ENCODE measurements at places on chromosomes 7 and 10. TPM values are rescaled to one million over a fixed set of nuclear protein-coding genes. Genes with fewer than 3 reads are reported as not detected.

Gene ADAM12
- total RNA-seq, result 16.8 TPM

Gene ACTR3C
- total RNA-seq, result 24.1 TPM

Gene SLC18A2
- not detected for total RNA-seq

- H3K36me3 ChIP-seq, result no peaks in the 10 kb centered on the region
- H3K27me3 ChIP-seq, result peaks cover 6% of the 10 kb centered on the region
- H3K4me3 ChIP-seq, result no peak overlapping the region
- no peak overlapping the region for H3K27ac ChIP-seq
- no peaks in the 10 kb centered on the region for H3K4me1 ChIP-seq
Measured at GRCh38 chr10:27368706-27369105, 128.1 kb upstream of the ACBD5 start.

DNA sequence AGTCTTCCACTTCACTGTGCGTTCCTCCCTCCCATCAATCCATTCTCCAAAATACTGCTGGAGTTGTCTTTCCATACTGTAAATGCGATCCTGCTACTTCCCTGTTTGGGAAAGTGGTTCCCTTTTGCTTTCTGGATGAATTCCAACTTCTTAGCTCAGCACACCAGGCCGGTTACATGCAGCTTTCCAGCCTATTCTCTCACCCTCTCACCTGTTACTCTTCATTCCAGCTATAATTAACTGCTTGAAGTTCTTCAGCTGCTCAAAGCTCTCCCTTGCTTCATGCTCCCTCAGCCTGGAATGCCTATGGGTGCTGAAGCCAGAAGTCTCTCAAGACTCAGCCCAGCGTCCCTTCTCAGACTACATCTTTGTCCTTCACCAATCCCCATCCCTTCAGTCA, 6.0 kb upstream of the ZNRF2 start:
- no peak overlapping the region for H3K27ac ChIP-seq
- H3K4me3 ChIP-seq, result no peak overlapping the region
- no peaks in the 10 kb centered on the region for H3K36me3 ChIP-seq
- no peaks in the 10 kb centered on the region for H3K4me1 ChIP-seq
- no peaks in the 10 kb centered on the region for H3K27me3 ChIP-seq

Gene CLCN1
- not detected for total RNA-seq

DNA sequence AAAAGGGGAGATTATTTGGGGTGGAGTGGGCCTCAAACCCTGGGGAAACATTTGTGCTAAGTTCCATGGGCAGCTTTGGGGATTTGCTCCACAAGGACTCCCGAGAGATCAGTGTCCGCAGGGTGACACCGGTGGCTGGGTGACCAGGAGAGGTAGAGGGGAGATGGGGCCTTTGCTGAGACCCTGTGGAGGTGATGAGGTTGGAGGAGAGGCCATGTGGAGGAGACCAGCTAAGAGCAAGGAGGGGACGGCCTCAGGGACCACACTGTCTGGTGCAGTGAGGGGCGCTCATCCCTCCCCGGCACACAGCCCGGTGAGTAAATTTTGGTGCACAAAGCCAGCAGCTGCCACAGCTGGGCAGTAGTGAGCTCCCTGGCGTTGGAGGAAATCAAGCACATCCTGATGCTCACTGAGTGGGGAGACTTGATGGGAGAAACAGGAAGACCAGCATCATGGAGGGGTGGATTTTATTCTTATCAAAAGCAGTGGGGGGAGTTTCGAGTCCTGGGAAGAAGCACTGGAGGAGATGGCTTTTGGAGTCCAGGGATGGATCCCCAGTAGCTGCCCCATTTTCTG, 20.2 kb upstream of the ELFN1 start:
- H3K36me3 ChIP-seq, result no peaks in the 10 kb centered on the region
- no peak for DNase-seq
- no peaks in the 10 kb centered on the region for H3K4me1 ChIP-seq
- no peak overlapping the region for H3K27ac ChIP-seq
- H3K27me3 ChIP-seq, result peaks cover 69% of the 10 kb centered on the region

GRCh38 chr10:63692220-63692896, 171.2 kb downstream of the REEP3 start:
- no peaks in the 10 kb centered on the region for H3K36me3 ChIP-seq
- H3K27ac ChIP-seq, result no peak overlapping the region
- DNase-seq, result no peak
- no peak overlapping the region for H3K4me3 ChIP-seq
- no peaks in the 10 kb centered on the region for H3K27me3 ChIP-seq

DNA sequence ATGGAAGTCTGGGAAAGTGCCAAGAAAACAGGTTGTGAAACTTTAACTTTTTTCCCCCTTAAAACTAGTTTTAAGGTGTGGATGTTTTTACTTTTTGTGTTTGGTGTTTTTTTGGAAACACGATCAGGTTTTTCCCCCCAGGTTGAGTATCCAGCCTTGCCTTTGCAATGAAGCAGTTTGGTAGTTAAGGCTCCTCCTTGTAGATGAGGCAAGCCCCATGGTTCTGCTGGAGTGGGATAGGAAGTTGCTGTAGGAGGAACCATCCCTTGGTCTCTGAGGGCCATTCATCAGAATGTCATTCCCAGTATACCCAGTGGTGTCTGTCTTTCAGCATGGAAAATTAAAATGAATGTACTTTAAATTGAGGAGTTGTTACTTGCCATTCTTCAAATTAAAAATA, 2.7 kb downstream of the CUL1 start:
- no peaks in the 10 kb centered on the region for H3K36me3 ChIP-seq
- H3K27ac ChIP-seq, result no peak overlapping the region
- H3K4me1 ChIP-seq, result peaks cover 52% of the 10 kb centered on the region

Measured in PC-9 (cell line).